CD8-positive, alpha-beta memory T cell (primary cell): ENCODE measurements at places on chromosomes 1 and 21. TPM values are rescaled to one million over a fixed set of nuclear protein-coding genes. Genes with fewer than 3 reads are reported as not detected.

The IFI44L gene
- 12.7 TPM for polyA plus RNA-seq

The OR6N2 gene
- not detected for polyA plus RNA-seq

The AGT gene
- not detected for polyA plus RNA-seq

The C1orf94 gene
- polyA plus RNA-seq = not detected

The SDC3 gene
- not detected for polyA plus RNA-seq

The SLC30A10 gene
- polyA plus RNA-seq = not detected

The VWA1 gene
- not detected for polyA plus RNA-seq

The SPRR2F gene
- not detected for polyA plus RNA-seq

The LIPI gene
- polyA plus RNA-seq = not detected

The CFHR4 gene
- not detected for polyA plus RNA-seq

The LCE2A gene
- not detected for polyA plus RNA-seq

The TCHH gene
- polyA plus RNA-seq = not detected

The IL19 gene
- polyA plus RNA-seq = not detected

The NBPF6 gene
- polyA plus RNA-seq = not detected

The LTN1 gene
- 15.7 TPM for polyA plus RNA-seq

The RGS4 gene
- polyA plus RNA-seq = not detected

The FCRL5 gene
- not detected for polyA plus RNA-seq
